Activated CD4-positive, alpha-beta memory T cell treated with anti-CD3 and anti-CD28 coated beads, Interleukin-2, amount 10 ng/mL, durations not matched to agents 7 days and 5 days (primary cell): ENCODE measurements at places on chromosomes 16 and 17. TPM values are rescaled to one million over a fixed set of nuclear protein-coding genes. Genes with fewer than 3 reads are reported as not detected.

GRCh38 chr17:50311112-50311460 lies 34.8 kb upstream of the XYLT2 start:
- H3K27ac ChIP-seq: no peak overlapping the region
- H3K4me1 ChIP-seq: peaks cover 19% of the 10 kb centered on the region
- H3K36me3 ChIP-seq: no peaks in the 10 kb centered on the region
- DNase-seq: no peak
- no peak overlapping the region for H3K4me3 ChIP-seq

GRCh38 chr16:23152386-23153178 lies 3.3 kb upstream of the USP31 start:
- H3K36me3 ChIP-seq: no peaks in the 10 kb centered on the region
- H3K4me1 ChIP-seq: peaks cover 31% of the 10 kb centered on the region
- no peak overlapping the region for H3K4me3 ChIP-seq
- no peak overlapping the region for H3K27ac ChIP-seq
- H3K27me3 ChIP-seq: peaks cover 14% of the 10 kb centered on the region

Gene NLGN2
- 3.7 TPM for total RNA-seq

DNA sequence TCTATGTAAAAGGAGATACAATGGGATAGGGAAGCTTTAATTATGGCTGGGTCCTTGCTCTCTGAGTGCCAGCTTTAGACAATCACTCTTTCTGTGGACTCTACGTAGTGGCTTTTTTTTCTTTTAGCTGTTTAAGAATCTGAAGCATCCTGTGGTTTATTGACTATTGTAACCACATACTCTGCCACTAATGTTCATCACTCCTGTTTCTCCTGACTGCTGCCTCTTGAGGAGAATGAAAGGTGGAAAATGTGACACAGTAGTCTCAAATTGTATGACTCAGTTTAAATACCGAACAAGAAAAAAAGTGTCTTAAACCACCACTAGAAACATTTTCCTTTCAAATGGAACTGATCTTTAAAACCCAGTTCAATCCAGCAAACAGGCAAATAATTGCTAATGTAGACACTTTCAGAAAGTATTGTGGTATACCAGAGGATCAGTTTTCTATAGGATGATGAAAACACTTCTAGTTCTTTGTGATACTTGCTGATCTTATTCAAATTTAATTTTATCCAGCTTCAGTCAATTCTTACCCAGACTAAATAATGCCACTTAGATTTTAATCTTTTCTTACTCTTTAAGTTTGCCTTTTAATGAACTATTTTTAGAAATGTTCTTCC lies 302.7 kb upstream of the PMFBP1 start:
- no peak overlapping the region for H3K4me3 ChIP-seq
- peaks cover 16% of the 10 kb centered on the region for H3K4me1 ChIP-seq
- H3K36me3 ChIP-seq: no peaks in the 10 kb centered on the region

DNA sequence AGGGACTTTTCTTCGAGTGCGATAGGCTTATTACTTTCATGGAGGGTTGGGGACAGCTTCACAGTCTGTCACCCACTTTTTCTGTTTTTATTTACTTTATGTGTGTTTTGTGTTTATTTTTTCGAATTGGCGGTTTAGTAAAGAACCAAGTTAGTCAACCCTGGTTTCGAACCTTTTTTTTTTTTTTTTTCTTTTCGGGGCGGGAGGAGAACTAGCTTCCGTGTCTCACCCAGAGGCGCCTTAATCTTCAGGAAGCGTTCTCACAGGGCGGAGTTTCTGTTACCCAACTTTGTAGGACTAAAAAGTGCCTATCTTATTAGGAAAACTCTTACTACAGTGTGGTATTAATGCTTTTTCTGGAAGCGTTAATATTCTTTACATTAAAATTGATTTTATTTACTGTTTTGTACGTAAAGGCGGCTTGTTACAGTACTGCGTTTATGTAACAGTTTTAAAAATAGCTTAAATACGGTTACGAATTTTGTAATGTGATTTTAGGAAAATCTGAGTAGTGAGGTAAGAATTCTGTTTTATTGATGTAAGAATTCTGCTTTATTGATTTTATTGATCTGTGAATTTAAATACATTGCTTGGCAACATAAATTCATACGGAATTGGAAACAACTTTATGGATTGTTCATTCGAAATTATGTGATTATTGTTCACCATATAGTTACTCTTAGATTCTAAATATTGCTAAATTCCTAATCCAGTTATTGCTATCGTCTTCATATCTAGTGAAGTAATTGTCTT lies 885 bp downstream of the ZNF207 start:
- no peaks in the 10 kb centered on the region for H3K27me3 ChIP-seq
- peak overlapping the region; percentile 97 for H3K4me3 ChIP-seq
- H3K36me3 ChIP-seq: peaks cover 57% of the 10 kb centered on the region
- H3K27ac ChIP-seq: peak overlapping the region; percentile 99
- DNase-seq: peak; percentile 55
- peaks cover 46% of the 10 kb centered on the region for H3K4me1 ChIP-seq

Gene QPRT
- total RNA-seq: 8.3 TPM

GRCh38 chr16:27636453-27637240 lies 86.7 kb downstream of the KATNIP start:
- no peak for DNase-seq
- no peak overlapping the region for H3K27ac ChIP-seq
- H3K36me3 ChIP-seq: no peaks in the 10 kb centered on the region
- no peaks in the 10 kb centered on the region for H3K27me3 ChIP-seq

Gene KRTAP4-6
- total RNA-seq: not detected

DNA sequence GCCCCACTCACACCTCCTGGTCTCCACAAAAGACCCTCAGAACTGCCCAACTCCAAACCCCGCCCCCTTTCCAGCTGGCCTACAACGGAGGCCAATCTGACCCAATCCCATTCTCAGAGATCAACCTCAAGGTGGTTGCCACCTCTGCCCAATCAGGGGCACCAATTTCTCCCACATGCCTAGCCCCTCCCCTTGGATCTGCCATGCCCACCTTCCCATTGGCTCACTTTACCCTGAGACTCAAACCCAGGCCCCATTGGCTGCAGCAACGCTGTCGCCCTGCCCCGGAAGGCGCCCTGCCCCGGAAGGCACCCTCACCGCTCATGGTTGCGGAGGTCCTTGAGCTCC lies 10.6 kb downstream of the ZNF668 start:
- H3K36me3 ChIP-seq: peaks cover 44% of the 10 kb centered on the region
- DNase-seq: no peak
- peak overlapping the region; percentile 93 for H3K27ac ChIP-seq
- H3K27me3 ChIP-seq: no peaks in the 10 kb centered on the region

Gene STH
- total RNA-seq: not detected

- no peaks in the 10 kb centered on the region for H3K4me1 ChIP-seq
- no peak overlapping the region for H3K4me3 ChIP-seq
- H3K27ac ChIP-seq: no peak overlapping the region
- no peaks in the 10 kb centered on the region for H3K36me3 ChIP-seq
- DNase-seq: no peak
Observed at GRCh38 chr16:52573365-52574299, 26.7 kb upstream of the TOX3 start.

Gene MGAT5B
- total RNA-seq: 0.13 TPM

- no peak for DNase-seq
- no peaks in the 10 kb centered on the region for H3K27me3 ChIP-seq
- H3K4me3 ChIP-seq: no peak overlapping the region
- H3K4me1 ChIP-seq: no peaks in the 10 kb centered on the region
- no peaks in the 10 kb centered on the region for H3K36me3 ChIP-seq
- H3K27ac ChIP-seq: no peak overlapping the region
Observed at GRCh38 chr17:11495613-11496012, 102.7 kb upstream of the DNAH9 start.

GRCh38 chr16:585351-585750 lies 4.5 kb upstream of the RAB40C start:
- peaks cover 2% of the 10 kb centered on the region for H3K36me3 ChIP-seq
- no peak for DNase-seq
- H3K27ac ChIP-seq: no peak overlapping the region

- peak overlapping the region; percentile 96 for H3K4me3 ChIP-seq
- peak; percentile 92 for DNase-seq
- H3K27ac ChIP-seq: peak overlapping the region; percentile 100
Observed at GRCh38 chr16:89721546-89722391, 432 bp downstream of the ZNF276 start.

Gene HOXB3
- 12.1 TPM for total RNA-seq

Gene BOLA2B
- 146 TPM for total RNA-seq

- H3K27ac ChIP-seq: no peak overlapping the region
- H3K4me3 ChIP-seq: no peak overlapping the region
- H3K4me1 ChIP-seq: no peaks in the 10 kb centered on the region
- H3K27me3 ChIP-seq: peaks cover 39% of the 10 kb centered on the region
Observed at GRCh38 chr17:44646280-44646679, 10.0 kb upstream of the MEIOC start.

- H3K27ac ChIP-seq: no peak overlapping the region
- H3K27me3 ChIP-seq: peaks cover 5% of the 10 kb centered on the region
- H3K36me3 ChIP-seq: no peaks in the 10 kb centered on the region
- H3K4me1 ChIP-seq: no peaks in the 10 kb centered on the region
Observed at GRCh38 chr17:81422776-81423697, 27.8 kb downstream of the BAHCC1 start.

DNA sequence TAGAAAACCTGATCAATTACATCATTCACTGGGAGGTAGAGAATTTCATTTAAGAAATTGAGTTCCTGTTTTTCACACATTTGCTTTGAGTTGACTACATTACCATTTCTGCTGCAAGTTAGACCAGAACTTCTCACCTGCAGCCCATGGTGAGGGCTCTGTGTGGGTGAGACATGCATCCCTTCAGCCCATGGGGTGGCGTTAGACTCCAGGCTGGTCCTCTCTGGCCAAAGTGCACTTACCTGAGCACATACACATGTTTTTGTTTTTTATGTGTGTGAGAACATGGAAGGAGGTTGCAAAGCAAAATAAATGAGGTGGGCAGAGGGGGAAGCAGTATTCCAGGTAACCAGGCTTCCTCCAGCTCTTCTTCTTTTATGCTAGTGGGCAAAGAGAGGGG lies 470.2 kb downstream of the PMP22 start:
- H3K4me1 ChIP-seq: no peaks in the 10 kb centered on the region
- H3K27ac ChIP-seq: no peak overlapping the region
- DNase-seq: no peak
- H3K4me3 ChIP-seq: no peak overlapping the region
- H3K36me3 ChIP-seq: no peaks in the 10 kb centered on the region

Gene KCTD19
- total RNA-seq: 0.20 TPM

Gene CCL16
- total RNA-seq: not detected

DNA sequence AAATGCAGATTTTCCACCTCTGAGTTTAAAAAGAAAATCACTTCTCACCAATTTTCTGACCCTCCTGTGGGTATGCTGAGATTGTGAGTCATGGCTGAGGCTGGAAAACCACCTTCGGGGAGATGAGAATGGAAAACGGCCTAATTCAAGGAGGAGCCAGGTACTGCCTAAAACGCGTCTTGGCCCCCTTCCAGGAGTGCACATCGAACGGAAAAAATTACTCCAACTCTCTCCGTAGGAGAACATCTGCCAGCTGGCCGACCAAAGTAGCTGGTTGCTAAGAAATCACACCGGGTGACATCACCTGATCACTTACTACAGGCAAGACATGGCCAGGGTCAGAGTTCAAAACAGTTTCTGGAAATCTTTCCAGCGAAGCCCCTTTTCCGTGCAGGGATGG lies 107.6 kb downstream of the ZNF423 start:
- no peaks in the 10 kb centered on the region for H3K36me3 ChIP-seq
- H3K4me3 ChIP-seq: no peak overlapping the region
- no peaks in the 10 kb centered on the region for H3K4me1 ChIP-seq
- peaks cover 5% of the 10 kb centered on the region for H3K27me3 ChIP-seq

DNA sequence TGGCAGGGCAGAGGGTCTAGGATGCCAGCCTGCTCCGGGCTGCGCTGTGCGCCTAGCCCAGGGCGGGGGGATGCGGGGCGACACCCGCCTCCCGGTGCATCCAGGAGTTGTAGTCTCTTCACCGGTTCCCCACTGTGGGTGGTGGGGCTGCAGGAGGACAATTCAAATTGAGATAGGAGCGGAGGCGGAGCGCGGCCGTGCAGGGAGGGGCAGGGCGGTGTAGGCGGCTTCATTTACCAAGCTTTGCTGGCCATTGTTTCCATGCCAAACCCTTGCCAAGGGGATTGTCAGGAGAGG lies 2047.4 kb downstream of the TP53TG3F start:
- H3K4me3 ChIP-seq: no peak overlapping the region
- no peaks in the 10 kb centered on the region for H3K4me1 ChIP-seq
- H3K27ac ChIP-seq: no peak overlapping the region
- H3K36me3 ChIP-seq: no peaks in the 10 kb centered on the region
